ENCODE measurements at places on chromosomes 3 and 15.

- DNase-seq: no peak
These were observed 51.1 kb downstream of the RSRC1 start for GRCh38 chr3:158160958-158161357.

- peak; percentile 41 for DNase-seq
These were observed 31.8 kb downstream of the IQGAP1 start for GRCh38 chr15:90419738-90420406.

GRCh38 chr3:170024581-170024980 lies 13.2 kb upstream of the GPR160 start:
- no peak for DNase-seq

DNA sequence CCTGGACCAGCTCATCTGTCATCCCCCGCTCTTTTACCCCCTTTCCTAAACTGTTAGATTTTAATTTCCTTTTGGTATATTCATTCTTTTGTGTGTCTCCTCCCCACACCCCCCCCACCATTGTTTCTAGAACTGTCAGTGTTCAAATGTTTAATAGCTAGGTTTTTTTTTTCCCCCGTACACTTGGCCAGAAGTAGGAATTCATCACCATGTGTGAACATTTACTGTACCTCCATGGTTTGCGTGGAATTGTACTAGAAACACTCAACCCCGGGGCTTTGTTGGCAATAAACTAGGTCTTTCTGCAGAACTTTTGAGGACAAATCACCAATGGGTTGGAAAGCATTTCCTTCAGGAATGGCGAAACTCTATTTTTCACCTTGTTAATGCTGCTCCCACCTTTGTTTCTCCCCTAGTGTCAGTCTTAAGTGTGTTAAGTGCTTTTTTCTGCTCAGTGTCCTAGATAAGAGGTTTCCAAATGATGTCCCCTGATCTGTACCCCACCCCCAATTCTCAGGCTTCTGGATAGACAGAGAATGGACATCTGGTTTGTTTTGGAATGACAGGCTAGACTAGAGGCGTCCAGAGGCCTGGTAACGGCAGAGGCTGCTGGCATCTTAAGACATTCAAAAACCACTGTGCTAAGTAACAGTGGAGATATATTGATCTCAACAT lies 76.8 kb downstream of the SMAD3 start:
- DNase-seq: no peak

DNA sequence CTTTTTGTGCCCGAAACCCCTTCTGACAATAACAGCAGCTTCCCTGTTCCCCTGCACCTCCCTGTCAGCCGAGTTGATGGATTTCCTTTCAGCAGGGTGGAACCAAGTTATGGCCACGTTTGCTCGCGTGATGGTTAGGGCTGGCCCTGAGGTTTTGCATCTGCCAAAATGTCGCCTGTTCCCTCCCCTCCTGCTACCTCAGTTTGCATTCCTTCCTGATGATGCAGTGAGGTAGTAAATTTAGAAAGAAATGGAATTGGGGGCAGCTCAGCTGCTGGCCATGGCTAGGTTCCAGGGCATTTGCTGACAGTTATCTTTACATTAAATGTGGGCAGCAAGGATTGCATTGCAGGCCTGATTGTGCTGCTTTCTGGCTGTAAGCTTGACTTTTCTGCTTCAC lies 13.2 kb downstream of the LIMD1 start:
- DNase-seq: no peak

GRCh38 chr3:88469216-88469615 lies 319.5 kb downstream of the C3orf38 start:
- DNase-seq: no peak

GRCh38 chr15:95293456-95294031 lies 1037.0 kb upstream of the NR2F2 start:
- DNase-seq: no peak

DNA sequence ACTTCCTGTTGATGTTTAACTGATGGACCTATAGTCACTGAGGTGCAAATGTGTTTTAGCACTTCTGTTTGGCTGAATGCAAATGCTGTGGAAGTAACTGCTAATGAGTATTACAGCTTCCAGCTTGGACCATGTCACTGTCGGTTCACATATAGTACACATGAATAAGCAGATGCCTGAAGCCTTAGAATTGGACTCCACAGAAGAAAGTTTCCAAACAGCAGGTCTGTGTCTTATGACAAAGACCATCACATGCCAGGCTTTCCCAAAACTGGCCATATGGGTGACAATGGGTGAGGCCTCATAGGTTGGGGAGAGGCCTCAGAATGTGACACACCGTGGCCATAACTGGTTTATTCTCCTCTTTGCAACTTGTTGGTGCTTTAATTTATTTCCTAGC lies 241.8 kb downstream of the WNT5A start:
- DNase-seq: no peak

DNA sequence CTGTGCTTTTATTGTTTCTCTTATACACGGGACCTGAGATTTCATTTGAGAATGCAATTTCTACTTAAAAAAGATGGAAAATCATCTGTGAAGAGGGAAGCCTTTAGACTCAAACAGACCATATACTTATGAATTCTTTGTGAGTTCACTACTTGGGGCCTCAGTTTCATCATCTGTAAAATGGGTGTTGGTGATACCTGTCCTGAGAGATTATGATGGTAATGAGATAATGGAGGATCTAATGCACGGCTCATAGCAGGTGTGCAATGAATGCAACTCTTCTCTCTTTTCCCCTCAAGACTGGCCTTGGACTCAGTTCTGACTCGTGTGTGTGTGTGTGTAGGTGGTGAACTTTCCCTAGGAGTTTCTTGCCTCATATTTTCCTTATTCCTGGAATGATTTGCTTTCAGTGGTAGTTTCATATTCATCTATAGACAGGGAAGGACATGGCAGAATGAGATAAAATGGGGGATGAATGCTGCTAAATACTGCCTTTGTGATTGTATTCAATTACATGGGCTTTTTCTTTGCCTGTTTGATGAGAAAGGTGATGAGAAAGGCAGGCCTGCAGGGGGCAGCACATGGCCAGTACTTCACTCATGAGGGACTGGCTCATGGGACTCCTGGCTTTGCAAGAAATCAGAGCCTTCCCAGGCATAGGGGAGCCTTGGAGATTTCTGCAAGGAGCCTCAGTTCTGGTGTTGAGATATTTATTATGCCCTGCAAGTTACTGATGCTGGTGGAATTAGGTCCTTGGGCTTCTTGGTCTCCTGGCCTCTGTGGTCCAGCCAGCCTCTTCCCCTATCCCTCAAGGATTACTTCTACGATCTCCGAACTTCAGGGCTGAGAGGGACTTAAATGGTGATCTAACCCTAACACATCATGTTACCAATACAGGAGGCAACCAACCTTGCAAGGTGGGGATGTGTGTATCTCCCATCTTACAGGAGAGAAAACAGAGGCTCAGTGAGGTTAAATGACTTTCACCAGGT lies 70.7 kb downstream of the RPLP1 start:
- peak; percentile 50 for DNase-seq

DNA sequence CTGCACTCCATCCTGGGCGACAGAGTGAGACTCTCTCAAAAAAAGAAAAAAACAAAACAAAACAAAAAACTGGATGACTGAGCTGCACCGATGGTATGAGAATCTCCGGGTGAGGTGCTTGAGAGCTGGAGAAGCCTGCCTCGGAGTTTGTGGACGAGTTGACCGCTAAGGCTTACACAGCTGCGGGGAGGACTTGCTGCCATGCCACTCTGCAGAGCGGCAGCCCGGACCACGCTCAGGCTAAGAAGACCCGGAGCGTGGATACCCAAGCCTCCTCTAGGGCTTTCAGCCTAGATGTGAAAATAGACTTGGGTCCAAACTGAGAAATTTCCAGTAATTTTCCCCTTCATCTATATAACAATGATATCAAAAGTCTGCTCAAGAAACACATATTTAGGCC lies 16.0 kb downstream of the NRROS start:
- DNase-seq: no peak
